ENCODE measurements at places on chromosomes 11 and 22.

GRCh38 chr11:97880209-97880608 lies 1140.5 kb upstream of the CNTN5 start:
- DNase-seq, result no peak

GRCh38 chr22:46761539-46762237 lies 762 bp upstream of the TBC1D22A start:
- DNase-seq, result no peak

DNA sequence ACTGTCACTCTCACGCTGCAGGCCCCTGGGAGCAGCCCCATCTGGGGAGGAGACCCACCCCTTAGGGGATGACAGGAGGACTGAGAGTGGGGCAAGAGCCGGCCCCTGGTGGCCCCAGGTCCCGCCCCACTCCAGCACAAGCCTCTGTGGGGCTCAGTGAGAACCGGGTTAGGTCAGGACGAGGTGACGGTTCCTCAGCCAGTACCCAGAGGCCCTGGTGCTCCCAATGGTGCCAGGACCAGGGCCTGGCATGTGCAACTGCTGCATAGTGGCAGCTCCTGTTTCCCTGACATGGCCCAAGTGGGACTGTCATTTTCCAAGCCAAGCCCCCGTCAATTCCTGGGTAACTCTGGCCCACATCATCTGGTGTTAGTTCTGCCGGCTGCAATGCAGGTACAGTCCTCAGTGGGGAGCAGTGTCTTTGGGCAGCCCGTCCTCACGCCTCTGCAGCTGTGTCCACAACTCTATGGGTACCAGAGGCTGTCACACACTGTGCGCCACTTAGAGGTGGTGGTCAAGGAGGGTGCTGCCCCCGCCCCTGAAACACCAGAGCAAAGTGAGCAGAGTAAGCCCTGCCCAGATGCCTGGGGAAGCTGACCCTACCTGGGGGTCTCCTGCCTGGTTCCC lies 15.9 kb downstream of the CHID1 start:
- DNase-seq, result no peak

DNA sequence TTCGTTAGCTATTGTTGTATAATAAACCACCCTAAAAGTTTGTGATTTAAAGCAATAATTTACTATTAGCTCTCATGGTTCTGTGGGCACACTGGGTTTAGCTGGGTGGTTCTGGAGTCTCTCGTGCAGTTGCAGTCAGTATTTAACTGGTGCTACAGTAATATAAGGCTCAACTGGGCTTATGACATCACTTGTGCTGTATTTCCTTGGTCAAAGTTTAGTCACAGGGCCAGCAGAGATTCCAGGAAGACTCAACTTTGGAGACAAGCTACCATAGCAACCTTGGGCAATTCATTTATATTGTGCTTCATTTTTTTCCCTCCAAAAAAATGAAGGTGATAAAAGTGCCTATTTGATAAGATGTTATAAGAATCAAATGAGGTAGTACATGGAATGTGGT lies 204.2 kb upstream of the GUCY1A2 start:
- DNase-seq, result no peak

- DNase-seq, result no peak
Observed at GRCh38 chr22:30562366-30562765, 12.1 kb downstream of the GAL3ST1 start.

DNA sequence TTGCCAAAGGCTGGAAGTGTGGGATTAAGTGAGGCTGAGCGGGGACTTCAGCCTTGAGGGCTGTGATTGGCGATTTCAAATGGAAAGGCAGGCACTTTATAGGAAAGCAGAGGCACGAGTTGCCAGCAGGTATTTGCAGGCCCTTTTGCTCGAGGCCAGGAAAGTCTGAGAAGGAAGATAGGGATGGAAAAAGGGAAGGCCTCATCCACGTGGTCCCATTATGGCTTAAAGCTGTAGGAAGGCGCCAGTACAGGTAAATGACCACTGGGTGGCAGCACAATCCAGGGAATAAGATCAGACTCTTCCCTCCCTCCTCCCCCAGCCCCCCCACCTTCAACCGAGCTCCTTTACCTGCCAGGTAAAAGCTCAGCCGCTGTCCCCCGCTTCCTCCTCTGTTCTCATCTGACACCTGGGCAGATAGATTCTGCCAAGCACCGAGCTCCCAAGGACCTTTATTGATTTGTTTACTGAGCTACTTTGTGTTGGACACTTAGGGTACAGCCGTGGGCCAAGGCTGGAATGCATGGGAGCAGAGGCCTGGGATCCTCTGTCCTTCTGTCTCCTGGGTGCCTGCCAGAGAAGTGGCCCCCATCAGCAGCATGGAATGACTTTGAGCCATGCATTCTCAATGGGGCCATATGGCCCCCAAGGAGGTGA lies 7.5 kb downstream of the P2RX3 start:
- peak; percentile 63 for DNase-seq

GRCh38 chr22:43891360-43892182 lies at the start of gene PNPLA5:
TSS of gene PNPLA5 (minus strand) at chr22:43892013. CDS start at chr22:43891880, 133 bp downstream.
- DNase-seq, result no peak

DNA sequence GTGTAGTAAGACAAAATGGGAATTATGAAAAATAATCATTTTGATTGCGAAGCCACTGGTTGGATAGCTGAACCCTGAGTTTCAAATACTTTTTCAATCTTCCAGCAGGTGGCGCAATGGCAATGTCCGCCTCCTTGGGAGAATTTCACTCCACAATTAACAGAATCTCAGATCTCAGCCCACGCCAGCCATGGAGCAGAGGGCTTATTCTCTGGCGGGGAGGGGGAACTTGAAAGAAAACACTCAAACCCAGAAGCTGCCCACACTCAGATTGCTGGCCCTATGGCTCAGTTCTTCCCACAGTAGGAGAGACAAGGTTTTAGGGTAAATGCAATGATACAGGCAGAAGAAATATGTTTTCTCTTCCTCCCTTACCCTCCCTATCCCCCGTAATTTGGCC lies 38.7 kb upstream of the RCN1 start:
- peak; percentile 35 for DNase-seq

GRCh38 chr11:65744026-65744698 lies 23.6 kb upstream of the RNASEH2C start:
- DNase-seq, result no peak

DNA sequence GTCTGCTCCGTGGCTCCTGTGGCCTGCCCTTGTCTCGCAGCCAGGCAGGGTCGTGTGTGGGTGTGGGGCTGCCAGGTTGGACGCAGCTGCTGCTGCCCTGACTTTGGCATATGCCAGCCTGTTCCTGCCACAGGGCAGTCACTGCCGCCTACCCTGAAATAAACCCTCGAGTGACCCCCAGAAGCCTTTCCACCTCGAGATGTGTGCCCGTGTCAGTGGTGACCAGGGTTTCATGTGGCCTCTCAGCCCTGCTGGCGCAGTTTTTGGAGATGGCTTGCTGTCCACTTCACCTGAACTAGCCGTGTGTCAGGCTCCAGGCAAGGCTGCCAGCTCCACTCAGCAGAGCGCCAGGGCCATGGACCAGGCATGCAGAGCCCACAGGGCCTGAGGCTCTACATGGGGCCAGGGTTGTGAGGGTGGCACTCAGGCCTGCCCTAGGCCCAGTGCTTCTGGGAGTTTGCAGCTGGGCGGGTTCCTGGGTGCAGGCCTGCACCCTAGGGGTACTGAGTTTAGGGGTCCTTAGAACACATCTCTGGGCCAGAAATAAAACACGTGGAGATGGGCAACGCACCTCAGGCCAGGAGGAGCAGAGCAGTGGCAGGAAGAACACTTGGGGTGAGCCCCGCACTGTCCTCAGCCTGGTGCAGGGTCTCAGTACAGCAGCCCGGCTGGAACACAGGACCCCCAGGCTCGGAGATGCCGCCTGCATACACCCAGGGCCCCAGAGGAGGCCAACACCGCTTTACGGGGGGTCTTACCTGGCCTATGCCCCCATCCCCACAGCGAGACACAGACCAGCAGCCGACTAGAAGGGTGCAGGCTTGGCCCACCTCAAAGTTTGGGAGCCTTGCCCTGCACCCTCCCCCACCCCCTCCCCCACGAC lies 8.8 kb upstream of the PANX2 start:
- no peak for DNase-seq

DNA sequence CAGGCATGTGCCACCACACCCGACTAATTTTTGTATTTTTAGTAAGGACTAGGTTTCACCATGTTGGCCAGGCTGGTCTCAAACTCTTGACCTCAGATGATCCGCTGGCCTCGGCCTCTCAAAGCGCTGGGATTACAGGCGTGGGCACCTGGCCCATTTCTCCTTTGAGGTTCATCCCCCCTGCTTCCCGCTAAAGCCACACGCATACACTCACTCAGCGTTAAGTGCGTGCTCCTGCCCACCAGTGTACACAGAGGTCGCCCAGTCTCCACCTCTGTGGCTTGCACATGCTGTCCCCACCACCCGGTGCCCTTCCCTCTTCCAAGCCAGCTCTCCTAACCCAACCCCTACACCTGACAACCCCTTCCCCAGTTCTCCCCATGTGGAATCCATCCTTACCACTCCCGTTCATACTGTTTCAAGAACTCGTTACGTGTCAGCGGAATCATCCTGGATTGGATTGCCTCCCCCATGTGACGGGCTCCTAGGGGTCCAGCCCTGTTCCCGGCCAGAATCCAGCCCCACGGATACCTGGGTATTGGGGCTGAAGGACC lies 15.7 kb upstream of the CYTH4 start:
- DNase-seq, result no peak

- no peak for DNase-seq
Observed at GRCh38 chr11:109822436-109823102, 270.6 kb upstream of the ZC3H12C start.

DNA sequence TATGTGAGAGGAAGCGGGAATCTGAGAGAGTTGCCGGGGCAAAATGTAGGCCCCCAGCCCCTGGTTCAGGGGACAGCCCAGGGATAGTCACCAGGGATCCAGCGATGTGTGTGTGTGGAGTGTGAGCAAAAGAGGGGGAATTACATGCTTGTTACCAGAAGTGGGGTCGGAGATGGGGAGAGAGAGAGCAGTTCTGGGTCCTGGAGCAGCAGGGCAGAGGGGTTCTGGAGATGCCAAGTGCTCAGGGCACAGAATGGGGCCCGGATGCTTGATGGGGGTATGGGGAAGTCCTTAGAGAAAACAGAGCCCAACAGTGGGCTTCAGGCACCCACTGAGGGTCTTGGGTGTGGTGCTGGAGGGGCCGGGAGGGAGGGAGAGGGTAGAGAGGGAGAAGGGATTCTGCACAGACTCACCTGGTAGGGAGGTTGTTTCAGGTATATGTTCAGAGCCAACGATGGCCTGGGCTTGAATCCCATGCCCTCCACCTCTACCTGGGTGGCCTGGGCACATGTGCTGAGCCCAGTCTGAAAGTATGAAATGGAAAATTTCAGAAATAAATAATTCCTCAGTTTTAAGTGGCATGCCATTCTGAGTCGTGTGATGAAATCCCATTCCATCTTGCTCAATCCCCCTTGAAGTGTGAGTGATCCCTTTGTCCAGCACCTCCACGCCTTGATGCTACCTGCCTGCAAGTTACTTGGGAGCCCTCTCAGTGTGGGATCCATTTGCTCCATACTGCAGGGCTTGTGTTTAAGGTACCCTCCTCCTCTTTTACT lies 12.4 kb downstream of the SMIM38 start:
- no peak for DNase-seq

DNA sequence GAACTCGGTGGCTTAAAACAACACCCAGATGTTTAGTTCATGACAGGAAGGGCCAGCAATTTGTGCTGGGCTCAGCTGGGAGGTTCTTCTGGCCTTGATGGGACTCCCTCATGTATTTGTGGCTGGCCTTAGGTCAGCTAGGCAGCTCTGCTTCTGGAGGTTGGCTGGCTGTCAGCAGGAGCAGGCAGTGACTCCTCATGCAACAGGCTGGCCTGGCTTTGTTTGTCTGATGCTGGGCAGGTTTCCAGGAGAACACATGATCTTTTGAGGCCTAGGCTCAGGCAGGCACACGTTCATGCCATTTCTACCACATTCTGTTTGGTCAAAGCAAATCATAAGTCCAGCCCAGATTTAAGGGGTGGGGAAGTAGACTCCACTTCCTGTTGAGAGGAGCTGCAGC lies 571.2 kb downstream of the TBC1D22A start:
- DNase-seq, result no peak

GRCh38 chr11:85825616-85826015 lies 14.7 kb upstream of the SYTL2 start:
- DNase-seq, result no peak

- DNase-seq, result no peak
Observed at GRCh38 chr11:11757909-11758308, 83.9 kb upstream of the USP47 start.

GRCh38 chr11:64207256-64208085 lies 950 bp downstream of the FERMT3 start:
- peak; percentile 75 for DNase-seq

- DNase-seq, result no peak
Observed at GRCh38 chr22:48504519-48505140, 1323.0 kb downstream of the BRD1 start.

GRCh38 chr11:30914143-30914762 lies 328.1 kb upstream of the MPPED2 start:
- no peak for DNase-seq

- no peak for DNase-seq
Observed at GRCh38 chr11:17014321-17014832, at the start of gene PLEKHA7. TSS of gene PLEKHA7 (minus strand) at chr11:17014414. CDS start at chr11:17014401, 13 bp downstream.

DNA sequence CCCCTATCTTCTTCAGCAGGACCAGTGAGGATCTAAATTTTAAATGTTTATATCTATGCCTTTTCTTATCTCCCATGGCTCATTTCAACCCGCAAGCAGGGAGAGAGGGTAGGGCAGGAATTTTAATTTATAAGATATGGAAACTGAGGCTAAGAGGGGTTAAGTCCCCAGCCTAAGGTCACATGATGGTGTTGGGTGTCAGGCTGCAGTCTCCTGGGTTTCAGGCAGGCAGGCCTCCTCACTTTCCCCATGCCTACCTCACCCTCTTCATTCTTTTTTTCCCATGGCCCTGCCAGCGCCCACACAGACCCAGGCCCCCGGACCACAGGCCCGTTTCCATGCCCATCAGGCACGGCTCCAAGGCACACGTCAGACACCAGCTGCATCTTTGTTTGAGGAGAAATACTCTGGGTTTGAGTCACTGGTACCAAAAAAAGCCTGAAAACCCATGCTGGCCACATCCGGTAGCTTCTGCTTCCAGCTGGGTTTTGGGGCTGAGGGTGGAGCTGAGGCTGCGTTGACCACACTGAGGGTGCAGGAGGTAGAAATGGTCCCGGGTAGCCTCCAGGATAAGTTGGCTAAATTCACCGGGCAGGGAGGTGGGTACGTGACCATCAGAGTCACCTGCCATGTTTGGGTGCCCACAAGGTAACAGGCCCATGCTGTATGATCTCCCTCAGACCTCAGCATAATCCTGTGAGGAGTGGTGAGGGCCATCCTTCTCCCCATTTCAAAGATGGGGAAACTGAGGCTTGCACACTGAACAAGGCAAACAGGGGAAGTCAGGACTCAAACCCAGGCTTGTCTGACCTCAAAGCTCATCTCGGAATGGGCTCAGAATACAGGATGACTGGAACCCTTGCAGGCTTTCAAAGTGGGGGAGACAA lies 7.5 kb downstream of the CRYBB1 start:
- no peak for DNase-seq

- no peak for DNase-seq
Observed at GRCh38 chr11:27392278-27393114, 29.5 kb upstream of the CCDC34 start.

DNA sequence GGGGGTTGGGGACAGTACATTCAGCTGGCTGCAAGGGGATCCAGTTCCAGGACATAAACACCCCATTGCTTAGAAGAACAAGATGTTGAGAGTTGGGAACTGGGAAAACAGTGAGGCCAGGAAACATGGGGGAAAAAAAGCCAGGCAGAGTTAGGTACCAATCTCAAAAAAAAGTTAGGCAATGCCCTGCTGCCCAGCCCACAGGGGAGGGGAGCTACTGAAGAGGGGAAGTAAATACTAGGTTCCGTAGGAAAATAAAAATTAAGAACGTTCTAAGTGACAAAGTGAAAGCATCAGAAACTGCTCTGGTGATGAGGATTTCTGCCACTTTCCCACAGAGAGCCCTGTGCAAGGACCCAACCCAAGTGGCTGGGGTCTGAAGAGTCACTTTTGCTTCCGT lies 12.0 kb downstream of the SPTBN2 start:
- no peak for DNase-seq
